Thymus (tissue), 14 donors: ENCODE measurements at places on chromosomes 2 and 18. TPM values are rescaled to one million over a fixed set of nuclear protein-coding genes. Genes with fewer than 3 reads are reported as not detected.

- no peak overlapping the region for H3K27ac ChIP-seq
- H3K4me3 ChIP-seq = no peak overlapping the region
- H3K4me1 ChIP-seq = no peaks in the 10 kb centered on the region
- no peak for DNase-seq
Observed at GRCh38 chr2:118250001-118250400, 161.7 kb downstream of the INSIG2 start.

DNA sequence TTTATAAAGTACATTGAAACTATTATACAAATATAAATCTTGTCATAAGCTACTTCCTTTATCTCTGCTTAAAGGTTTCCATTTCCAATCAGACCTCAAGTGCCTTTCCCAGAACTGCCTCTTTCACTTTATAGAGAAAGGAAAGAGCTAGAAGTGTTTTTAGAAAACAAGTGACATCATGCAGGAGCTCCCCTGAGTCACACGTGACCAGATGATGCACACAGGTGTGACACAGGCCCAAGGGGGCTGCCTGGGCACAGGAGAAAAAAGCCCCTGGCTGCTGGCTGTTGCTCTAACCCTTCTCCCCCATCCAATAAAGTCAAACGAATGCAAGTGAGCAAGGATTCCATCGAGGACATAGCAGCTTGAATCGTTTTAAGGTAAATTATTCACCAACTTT lies 21.4 kb upstream of the SH3BP4 start:
- H3K36me3 ChIP-seq = no peaks in the 10 kb centered on the region
- no peak for DNase-seq
- H3K27ac ChIP-seq = no peak overlapping the region
- no peak overlapping the region for H3K4me3 ChIP-seq
- H3K4me1 ChIP-seq = no peaks in the 10 kb centered on the region

DNA sequence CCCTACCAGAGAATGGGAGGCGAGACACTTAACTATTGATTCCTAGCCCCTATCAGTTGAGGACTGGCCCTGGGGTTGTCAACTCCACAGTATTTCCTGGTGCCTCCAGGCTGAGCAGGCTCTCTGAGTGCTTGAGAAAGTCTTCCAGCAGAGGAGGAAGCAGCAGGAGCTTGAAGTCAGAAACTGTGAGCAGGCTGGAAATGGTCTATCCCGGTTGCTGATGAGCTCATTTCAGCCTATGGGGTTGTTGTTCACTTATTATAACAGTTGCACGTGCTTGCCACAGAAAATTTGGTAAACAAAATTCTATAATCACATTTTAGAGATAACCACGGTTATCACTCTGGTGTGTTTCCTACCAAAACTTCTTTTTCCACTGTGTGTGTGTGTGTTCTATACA lies 254.7 kb upstream of the THUMPD2 start:
- no peaks in the 10 kb centered on the region for H3K27me3 ChIP-seq
- H3K4me1 ChIP-seq = peaks cover 5% of the 10 kb centered on the region
- no peak overlapping the region for H3K27ac ChIP-seq
- H3K4me3 ChIP-seq = no peak overlapping the region
- no peaks in the 10 kb centered on the region for H3K36me3 ChIP-seq

DNA sequence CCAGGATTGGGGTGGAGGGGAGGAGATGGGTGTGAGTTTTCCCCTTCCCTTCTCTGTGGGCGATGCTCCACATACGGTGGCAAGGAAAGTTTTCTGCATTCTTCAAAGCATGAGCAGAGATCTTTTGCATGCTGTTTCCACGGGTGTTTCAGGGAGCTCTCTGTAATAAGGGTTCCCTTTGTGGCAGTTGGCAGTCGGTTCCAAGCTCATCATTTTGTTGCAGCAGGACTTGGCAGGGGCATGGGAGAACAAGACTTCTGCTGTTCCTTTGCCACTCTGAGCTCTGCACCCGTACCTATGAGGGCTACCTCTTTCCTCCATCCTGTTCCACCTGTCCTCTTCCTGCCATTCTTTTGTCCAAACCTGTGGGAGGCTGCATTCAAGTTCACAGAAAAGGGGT lies 71.3 kb upstream of the SPRED2 start:
- DNase-seq = no peak
- no peaks in the 10 kb centered on the region for H3K4me1 ChIP-seq
- H3K27me3 ChIP-seq = no peaks in the 10 kb centered on the region
- H3K36me3 ChIP-seq = no peaks in the 10 kb centered on the region

DNA sequence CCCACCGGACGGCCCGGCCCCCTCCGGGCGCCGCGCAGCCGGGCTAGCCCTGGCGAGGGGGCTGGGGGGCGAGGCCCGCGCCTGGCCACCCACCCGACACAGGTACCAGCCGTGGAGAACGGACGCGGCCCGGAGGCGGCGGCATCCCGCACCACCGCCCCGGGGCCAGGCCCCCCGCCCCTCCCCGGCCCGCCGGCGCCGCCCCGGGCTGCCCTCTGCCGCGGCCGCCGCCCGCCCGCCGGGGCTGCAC lies 405 bp downstream of the SOS1 start:
- H3K27ac ChIP-seq = no peak overlapping the region
- peaks cover 30% of the 10 kb centered on the region for H3K4me1 ChIP-seq
- H3K36me3 ChIP-seq = no peaks in the 10 kb centered on the region
- peak overlapping the region; percentile 73 for H3K4me3 ChIP-seq
- DNase-seq = no peak

- H3K4me3 ChIP-seq = no peak overlapping the region
- no peak for DNase-seq
- no peaks in the 10 kb centered on the region for H3K36me3 ChIP-seq
- no peaks in the 10 kb centered on the region for H3K27me3 ChIP-seq
- no peak overlapping the region for H3K27ac ChIP-seq
Observed at GRCh38 chr2:99507937-99508818, 18.4 kb upstream of the REV1 start.

SULT1C4 gene
- polyA plus RNA-seq = 8.1 TPM

MRO gene
- 1.5 TPM for polyA plus RNA-seq

ELP2 gene
- 108 TPM for polyA plus RNA-seq

RGPD3 gene
- polyA plus RNA-seq = 1.8 TPM

LRP2 gene
- polyA plus RNA-seq = 0.09 TPM

RFTN2 gene
- polyA plus RNA-seq = 0.73 TPM

RESP18 gene
- 0.07 TPM for polyA plus RNA-seq
